ENCODE measurements at places on chromosomes 7 and 10. TPM values are rescaled to one million over a fixed set of nuclear protein-coding genes. Genes with fewer than 3 reads are reported as not detected.

MYO1G gene
- total RNA-seq = 283 TPM

SLC16A12 gene
- not detected for total RNA-seq

ZNF485 gene
- total RNA-seq = 7.1 TPM

SPDYE8 gene
- not detected for total RNA-seq

LRRD1 gene
- total RNA-seq = not detected

GNGT1 gene
- not detected for total RNA-seq

NRCAM gene
- total RNA-seq = not detected

STEAP2 gene
- not detected for total RNA-seq

IL2RA gene
- total RNA-seq = 989 TPM

HOXA2 gene
- total RNA-seq = not detected

GDF2 gene
- not detected for total RNA-seq

ELFN1 gene
- not detected for total RNA-seq

FEZF1 gene
- total RNA-seq = not detected

TMEM229A gene
- not detected for total RNA-seq

ATXN7L1 gene
- total RNA-seq = 9.8 TPM

DNA sequence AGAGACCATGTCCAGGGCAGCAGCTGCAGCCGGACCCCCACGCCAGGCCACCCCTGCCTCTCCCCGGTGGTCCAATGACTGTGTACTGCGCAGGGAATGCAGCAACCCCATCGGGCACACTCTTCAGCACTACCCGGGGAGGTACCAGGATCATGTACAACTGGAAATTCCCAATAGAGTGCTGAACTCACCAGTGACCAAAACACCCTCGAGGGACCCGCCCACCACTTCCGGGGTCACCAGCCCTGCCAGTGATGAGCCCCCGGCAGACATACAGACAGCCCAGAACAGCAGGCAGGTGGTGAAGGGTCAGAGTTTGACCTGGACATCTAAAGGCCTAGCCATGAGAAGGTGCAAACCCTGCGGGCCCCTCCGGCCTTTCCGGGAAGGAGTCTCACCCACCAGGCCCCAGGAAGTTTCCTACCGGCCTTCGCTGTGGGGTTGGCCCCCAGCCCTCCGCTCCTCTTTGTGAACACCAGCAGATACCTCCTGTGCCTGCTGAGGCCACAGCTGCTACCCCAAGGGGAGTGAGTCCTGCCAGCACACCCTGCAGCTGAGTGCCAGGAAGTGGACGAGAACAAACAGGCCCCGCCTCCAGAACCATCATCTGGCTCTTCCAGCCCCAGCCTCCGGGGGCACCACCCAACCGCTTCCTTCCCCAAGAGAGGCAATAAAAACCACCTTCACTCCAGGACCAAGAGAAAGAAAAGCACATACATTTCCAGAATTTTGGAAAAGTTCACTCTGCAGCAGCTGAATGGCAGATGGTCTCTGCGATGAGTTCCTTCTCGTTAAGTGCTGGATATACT, 5.0 kb upstream of the ANKRD61 start:
- peak; percentile 91 for DNase-seq

DNA sequence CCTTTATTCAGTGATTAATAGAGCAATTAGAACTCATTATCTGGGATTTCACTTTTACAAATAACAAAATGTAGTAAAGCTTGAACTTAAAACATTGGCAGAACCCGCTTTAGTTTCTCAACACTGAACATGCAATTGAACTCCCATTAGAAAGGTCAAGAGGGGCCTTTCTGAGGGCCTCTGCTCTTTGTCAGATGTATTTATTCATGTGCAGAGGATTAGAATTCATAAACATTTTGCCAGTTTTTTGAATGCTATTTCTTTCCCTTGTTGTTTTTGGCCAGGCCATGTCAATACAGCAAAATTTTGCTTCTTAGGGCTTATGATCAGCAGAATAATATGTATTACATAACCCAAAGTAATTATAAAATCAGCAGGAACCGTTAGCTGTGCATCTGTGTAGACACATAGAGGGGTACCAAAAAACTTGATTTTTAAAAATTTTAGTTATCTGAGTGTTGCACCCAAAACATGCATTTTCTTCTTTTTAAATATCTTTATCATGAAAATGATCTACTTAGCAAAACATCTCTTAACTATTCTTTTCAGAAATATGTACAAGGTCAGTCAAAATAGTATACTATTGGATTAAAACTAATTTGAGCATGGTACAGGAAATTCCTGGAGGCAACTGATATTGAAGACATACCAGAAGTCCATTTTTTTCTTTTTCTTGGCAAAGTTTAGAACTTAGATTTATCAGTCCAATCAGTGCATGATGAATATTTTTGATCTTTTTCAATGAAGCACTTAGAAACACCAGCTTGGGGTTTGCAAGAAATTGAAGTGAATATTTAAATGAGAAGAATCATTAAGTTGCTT, 177.5 kb downstream of the TWIST1 start:
- no peak for DNase-seq

GRCh38 chr10:77417806-77418640, 219.6 kb downstream of the KCNMA1 start:
- DNase-seq = no peak

GRCh38 chr7:8384901-8385300, 48.5 kb upstream of the NXPH1 start:
- DNase-seq = no peak

GRCh38 chr7:36367561-36368077, 22.0 kb upstream of the ANLN start:
- no peak for DNase-seq

DNA sequence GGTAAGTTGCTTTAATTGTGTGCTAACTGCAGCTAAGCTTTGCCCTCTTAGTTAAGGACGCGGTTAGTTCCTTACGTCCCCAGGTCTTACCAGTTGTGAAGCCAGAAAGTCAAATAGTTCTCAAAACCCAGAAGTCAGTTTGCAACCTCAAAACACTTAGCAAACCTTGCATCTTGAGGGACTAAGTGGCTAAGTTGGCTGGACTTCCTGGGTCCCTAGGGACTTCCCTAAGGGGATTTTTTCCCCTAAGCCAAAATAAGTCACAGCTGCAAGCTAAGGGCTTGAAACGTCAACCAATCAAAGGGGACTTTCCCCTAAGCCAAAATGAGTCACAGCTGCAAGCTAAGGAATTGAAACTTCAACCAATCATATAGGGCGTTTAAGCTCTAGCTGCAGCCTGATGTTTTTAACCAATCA, 36.2 kb upstream of the HECW1 start:
- DNase-seq = peak; percentile 65

DNA sequence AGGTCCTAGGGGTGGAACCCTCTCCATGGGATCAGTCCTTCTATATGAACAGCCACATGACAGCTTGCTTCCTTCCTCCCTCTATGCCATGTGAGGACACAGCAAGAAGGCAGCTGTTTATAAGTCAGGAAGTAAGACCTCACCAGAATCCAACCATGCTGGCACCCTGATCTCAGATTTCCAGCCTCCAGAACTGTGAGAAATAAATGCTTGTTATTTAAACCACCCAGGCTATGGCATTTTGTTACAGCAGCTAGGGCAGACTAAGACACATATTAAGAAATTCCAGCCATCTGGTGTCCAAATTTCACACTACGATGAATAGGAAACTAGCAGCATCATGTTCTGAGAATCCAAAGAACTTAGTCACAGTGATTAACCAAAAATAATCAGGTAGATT, 140.1 kb downstream of the ZFAND4 start:
- DNase-seq = no peak

DNA sequence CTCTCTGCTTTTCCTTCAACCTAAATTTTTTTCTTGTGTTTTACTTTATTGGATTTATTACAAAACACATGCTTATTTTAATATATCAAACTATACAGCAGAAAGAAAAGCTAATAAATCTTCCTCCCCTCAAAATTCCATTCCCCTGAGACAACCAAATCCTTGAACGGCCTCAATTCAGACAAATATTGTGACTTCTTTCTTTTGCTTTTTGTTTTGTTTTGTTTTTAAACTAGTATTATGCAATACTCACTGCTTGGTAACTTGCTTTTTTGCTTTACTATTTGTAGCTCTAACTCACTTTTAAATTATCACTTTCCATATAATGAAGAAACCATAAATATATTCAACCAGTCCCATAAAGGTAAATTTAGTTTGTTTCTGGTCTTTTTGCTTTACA, 59.4 kb upstream of the CDK1 start:
- no peak for DNase-seq

DNA sequence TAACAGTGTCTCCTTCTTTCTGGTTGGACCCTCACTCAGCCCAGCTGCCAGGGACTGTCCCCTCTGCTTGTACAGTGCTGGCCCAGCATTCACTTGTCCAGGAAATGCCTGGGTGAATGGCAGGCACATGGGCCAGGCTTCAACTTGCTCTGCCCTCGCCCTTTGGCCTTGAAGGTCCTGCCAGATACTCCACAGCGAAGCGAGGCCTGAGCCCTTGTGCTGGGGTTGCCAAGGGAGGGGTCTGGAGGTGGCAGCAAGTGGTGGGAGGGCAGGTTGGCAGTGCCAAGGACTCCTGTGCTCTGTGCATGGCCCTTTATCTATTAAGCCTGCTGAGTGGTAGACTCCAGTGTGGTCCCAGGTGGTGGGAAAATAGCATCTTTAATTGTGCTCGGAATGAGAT, 75.7 kb downstream of the CDH23 start:
- DNase-seq = no peak

GRCh38 chr7:17493446-17493845, 195.0 kb downstream of the AHR start:
- DNase-seq = no peak

- no peak for DNase-seq
Measured at GRCh38 chr7:13790611-13791010, 198.9 kb downstream of the ETV1 start.

GRCh38 chr7:21941611-21942141, 4.0 kb downstream of the CDCA7L start:
- peak; percentile 64 for DNase-seq

- no peak for DNase-seq
Measured at GRCh38 chr7:80636709-80637108, 1.7 kb upstream of the CD36 start.

GRCh38 chr7:102050864-102051460, 233.5 kb downstream of the CUX1 start:
- no peak for DNase-seq

GRCh38 chr7:5758753-5759335, 22.6 kb downstream of the RNF216 start:
- DNase-seq = no peak

DNA sequence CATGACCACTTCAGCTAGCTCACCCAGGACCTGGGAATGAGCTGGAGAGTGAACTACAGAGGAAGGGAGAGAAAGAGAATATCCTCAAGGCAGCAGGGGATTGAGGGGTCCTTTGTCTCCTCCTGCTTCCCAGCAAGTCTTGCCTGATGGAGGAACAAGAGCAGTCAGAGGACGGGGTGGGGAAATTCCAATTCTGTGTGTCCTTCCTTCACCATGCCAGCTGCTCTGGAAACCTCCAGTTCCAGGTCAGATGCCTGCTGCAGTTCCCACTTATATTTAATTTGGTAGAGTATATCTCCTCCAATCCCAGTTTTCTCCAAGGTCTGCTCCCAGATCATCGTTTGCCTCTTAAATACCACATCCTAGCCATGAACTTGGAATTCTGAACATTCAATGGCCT, 21.4 kb upstream of the LEP start:
- DNase-seq = no peak

GRCh38 chr10:9175200-9175599, 1120.7 kb downstream of the GATA3 start:
- peak; percentile 58 for DNase-seq

GRCh38 chr7:1513657-1514095, 9.5 kb upstream of the INTS1 start:
- no peak for DNase-seq

GRCh38 chr7:121288894-121289293, 39.9 kb upstream of the WNT16 start:
- DNase-seq = no peak

- DNase-seq = no peak
Measured at GRCh38 chr7:97270280-97270679, 152.8 kb downstream of the SDHAF3 start.

DNA sequence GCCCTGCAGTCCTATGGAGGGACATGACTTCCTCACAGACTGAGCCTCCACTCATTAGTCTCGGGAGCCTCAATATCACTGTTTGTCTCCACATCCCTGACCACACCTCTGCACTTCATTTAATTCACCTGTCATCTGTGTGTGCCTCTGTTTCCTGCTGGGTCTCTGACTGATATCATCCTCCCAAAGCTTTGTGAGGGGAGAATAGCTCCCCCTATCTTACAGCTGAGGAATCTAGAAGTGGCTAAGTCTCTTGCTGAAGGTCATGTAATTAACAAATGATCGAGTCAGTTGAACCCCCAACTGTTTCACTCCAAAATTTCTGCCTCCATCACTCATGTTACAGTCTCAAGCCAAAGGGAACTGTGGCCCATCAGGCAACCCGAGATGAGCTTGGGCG, 5.5 kb upstream of the CPXM2 start:
- no peak for DNase-seq

GRCh38 chr10:96482815-96483588, 30.7 kb downstream of the TLL2 start:
- DNase-seq = no peak

DNA sequence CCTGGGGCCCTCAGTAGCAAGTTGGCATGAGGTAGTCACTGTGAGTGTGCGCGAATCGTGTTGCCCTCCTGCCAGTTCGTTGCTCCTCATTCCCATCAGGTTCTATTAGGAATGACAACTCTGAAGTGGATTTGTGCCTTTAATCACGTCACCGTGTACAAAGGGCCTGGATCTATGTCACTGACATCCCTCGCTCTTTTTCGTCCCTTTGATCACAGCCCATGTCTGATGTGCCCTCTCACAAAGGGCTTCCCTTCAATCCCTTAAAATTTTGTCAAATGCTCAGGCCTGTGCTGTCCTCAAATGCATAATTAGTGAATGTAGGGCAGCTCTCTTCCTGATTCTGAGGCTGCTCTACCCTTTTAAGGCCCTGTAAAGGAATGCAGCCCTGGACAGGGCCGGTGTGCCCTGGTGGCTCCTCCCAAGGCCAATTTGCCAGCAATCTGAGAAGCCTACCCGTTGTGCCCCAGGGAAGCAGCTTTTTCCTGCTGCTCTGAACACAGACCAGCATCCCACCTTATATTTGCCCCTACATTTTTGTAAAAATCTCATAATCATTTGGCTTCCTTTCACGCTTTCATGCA, 93.6 kb downstream of the TMEM178B start:
- no peak for DNase-seq

- no peak for DNase-seq
Measured at GRCh38 chr7:94266238-94266644, 128.5 kb upstream of the COL1A2 start.

DNA sequence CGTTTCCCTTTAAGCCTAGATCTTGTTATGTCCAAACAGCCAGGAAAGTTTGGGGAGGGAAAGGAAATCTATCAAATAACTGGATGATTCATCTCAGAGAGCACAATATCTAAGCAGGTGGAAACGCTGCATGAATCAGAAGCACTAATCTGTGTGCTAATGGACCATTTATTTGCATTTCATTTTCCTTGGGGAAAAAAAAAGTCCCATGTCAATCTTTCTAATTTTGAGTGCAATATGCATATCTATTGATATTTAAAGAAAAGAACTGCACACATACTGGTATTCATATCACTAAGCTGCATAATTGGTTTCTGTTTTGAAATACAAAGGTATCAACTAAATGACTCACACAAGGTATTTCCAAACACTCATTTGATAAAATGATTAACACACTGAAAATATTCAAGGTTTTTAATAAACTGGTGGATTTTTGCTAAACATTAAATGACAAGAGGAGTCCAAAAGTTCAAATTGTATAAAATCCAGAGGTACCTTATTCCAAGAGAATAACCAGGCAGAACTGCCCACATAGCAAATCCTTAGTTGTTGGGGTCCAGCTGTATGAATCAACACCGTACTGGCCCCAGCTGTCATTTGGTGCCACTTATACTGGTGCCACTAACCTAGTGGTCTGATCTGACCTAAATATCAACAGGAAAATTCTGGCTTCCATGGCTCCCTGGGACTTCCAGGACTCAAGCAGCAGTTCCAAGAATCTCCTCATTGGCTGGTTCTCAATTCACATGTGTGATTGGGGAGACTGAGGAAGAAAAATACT, 122.2 kb upstream of the SP4 start:
- DNase-seq = no peak
